Stimulated activated CD4-positive, alpha-beta T cell treated with anti-CD3 and anti-CD28 coated beads, Interleukin-4, amount 100 ng/mL, for 24 hours (primary cell): ENCODE measurements at places on chromosomes 5 and 9.

DNA sequence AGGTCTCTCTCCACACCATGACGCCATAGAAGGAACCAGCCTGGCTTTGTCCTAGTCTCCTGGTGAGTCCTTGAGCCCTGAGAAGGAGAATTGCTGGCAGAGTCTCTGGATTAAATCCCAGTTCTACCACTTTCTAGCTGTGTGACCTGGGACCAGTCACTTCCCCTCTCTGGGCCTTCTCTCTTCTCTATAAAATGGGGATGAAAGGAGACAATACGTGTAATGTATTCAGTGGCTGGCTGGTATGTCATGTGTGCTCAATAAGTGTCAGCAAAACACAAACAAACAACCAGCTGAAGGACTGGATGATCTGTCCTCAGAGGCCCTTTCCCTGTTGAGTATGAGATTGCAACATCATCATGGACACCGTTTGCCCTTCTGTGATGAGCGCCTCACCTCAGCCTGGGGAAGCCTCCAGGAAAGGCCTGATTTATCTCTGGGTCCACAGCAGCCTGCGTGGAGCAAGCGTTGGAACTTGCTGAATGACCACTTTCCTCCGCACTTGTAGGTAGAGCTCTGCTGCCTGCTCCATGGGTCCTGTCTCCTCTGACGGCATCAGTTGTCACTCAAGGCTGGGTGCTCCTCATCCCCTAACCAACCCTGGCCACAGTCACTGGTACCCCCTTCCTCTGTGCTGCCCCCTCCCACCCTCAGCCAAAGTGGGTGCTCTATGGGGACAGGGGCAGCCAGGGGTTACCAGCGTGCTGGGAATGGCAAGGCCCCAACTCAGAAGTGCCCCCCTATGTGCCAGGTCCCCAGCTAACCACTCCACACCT lies 3.6 kb upstream of the NR5A1 start:
- no peak for DNase-seq

DNA sequence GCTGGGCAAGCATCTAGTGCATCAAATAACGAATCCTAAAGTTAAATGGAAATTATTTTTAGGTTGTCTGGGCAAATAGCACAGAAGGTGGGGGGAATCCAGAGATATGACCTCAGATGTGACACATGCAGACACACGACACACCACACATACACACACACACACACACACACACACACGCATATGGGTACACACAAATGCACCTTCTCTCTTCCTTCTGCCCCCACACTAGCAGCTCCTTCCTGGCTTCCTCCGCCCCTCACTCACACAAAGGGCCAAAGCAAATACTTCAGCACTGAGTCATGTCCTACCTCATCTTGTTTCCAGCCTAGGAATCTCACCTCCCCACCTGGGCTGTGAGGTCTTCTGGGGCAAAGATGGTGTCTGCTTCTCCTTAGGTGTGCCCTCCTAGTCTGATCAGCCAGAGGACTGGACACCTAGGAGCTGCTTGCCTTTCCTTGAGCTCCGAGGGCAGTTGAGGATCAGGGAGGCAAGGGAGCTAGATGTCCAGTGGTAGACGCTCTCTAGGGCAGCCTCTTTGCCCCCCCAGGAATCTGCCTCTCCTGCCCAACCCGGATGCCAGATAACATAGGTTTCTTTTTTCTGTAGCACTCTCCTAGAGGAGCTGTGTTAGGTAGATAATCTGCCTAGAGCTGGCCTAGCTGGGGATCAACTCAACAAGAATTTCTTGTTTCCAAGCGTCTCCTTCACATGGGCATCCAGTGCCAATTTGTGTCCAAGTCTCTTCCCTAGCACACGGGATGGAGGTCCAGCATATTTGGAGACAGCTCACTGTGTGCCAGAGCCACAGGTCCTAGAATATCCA lies 14.3 kb upstream of the JADE2 start:
- peak; percentile 78 for DNase-seq

- no peak for DNase-seq
Measured at GRCh38 chr5:14102666-14103065, 40.5 kb upstream of the TRIO start.

GRCh38 chr9:120538339-120538738 lies 41.6 kb downstream of the CDK5RAP2 start:
- DNase-seq: no peak

GRCh38 chr5:10017786-10018185 lies 231.9 kb downstream of the ATPSCKMT start:
- DNase-seq: no peak

- DNase-seq: no peak
Measured at GRCh38 chr5:107671742-107672210, 1.0 kb upstream of the EFNA5 start.

DNA sequence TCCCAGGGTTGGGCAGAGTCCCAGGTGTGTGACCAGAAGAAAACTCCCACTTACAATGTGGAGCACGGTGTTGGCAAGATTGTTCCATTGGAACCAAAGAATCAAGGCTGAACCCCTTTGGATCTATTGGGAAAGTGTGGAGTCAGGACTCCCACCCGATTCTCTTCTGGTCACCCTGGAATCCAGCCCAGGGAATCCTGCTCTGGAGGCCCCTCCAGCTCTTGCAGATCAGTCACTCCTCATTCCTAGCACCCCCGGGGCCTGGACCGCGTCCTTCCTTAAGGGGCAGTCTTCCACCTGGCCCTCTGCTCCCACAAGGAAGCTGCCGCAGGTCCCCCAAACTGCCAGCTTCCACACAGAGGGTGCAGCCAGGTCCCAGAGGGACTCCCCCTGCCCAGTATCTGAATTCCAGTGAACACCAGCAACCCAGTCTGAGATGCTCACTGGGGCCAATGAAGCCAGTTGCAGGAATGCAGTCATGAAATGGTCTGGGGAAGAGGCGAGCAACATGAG lies 170.1 kb downstream of the GADD45G start:
- DNase-seq: no peak

GRCh38 chr5:135491552-135492318 lies 39.6 kb upstream of the TIFAB start:
- no peak for DNase-seq

- DNase-seq: no peak
Measured at GRCh38 chr5:35482167-35482755, 135.4 kb upstream of the SPEF2 start.

DNA sequence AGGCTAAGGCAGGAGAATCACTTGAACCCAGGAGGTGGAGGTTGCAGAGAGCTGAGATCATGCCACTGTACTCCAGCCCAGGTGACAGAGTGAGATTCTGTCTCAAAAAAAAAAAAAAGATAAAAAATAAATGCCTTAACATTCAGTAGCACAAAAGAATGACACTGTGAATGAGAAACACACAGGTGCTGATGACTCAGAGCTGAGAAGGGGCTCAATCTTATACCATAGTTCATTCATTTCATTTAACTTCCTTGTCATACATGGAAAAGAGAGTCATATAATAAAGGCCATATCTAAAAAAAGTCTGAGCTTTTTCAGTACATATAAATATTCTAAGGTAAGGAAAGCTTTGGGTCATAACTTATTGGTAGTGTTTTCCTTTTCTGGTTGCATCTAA lies 40.6 kb downstream of the WWC1 start:
- DNase-seq: no peak

GRCh38 chr5:154395407-154396106 lies 50.2 kb upstream of the SAP30L start:
- no peak for DNase-seq

DNA sequence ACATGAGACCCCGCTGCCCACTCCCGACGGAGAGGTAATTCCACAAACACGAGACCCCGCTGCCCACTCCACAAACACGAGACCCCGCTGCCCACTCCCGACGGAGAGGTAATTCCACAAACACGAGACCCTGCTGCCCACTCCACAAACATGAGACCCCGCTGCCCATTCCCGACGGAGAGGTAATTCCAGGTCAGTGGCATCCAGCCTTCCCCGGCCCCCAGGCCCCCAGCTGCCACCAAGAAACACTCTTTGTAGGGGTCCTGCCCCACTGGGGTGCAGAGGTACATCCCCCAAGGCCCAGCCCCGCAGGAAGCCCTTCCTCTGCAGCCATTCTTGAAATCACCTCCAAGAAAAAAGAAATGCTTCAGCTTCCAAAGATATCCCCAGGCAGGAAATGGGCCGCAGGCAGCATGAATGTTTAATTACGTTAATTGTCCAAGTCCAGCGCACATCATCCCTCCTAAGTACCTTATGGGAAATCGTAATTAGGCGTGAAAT lies 115.9 kb downstream of the ADAMTS2 start:
- no peak for DNase-seq

GRCh38 chr5:97752871-97753270 lies 569.8 kb upstream of the RIOK2 start:
- DNase-seq: no peak

DNA sequence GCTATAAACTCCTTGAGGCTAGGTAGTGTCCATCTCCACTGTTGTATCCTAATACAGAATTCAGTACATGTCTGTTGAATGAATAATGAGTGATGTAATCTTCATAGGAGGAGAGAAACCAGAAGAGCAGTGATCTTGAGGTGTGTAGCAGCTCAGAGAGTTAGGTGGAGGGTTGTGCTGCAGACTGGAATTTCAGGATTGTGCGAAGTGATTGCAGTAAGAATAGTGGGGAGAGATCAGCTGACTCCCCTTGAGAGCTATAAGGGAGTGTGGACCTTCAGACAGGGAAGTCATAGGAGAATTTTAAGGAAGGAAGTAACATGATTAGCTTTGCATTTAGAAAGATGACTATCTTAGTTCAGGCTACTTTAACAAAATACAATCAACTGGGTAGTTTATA lies 4.4 kb downstream of the SNX24 start:
- DNase-seq: no peak

DNA sequence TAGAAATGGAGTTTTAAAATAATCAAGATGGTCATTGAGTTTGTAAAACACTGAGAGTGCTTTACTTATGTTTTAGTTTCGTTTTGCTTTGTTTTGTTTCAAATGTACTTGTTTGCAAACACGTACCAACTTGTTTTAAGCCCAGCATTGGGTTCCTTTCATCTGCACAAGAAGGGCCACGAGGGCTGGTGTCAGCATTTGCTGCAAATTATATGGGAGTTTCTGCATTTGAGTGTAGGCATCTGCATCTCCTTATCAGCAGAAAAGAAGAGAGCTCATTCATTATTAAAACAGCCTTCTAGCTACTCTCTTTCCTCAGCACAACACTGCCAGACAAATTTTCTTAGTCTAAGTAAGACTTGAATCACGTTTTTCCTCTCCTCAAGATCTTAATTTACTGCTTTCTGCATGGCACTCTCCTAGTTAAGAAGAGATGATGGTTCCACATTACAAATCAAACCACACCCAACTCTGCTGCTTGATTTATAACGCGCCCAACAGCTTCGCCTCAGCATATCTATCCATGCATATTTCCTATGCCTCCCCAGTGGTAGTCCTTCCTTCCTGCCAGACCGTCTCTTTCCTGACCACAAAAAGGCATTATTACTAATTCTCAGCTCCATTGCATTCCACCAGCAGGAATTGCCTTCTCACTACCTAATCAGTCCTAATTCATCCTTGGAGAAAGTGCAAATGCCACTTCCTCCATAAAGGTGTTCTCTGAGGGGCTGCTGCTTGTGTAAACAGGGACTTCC lies 95.2 kb upstream of the CAST start:
- no peak for DNase-seq

GRCh38 chr5:172637110-172637580 lies 3.9 kb upstream of the NEURL1B start:
- DNase-seq: no peak

DNA sequence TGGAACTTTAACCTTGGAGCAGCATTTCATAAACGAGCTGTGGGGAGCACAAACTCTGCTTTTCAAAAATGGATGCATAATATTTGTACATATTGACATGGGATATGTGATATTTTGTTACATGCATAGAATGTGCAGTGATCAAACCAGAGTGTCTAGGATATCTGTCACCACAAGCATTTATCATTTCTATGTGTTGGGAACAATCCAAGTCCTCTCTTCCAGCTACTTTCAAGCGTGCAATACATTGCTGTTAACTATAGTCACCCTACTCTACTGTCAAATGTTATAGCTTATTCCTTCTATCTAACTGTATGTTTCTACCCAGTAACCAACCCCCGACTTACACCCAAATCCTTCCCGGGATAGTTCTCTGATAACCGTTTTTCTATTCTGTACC lies 15.0 kb upstream of the C5orf58 start:
- no peak for DNase-seq

- DNase-seq: no peak
Measured at GRCh38 chr5:77936365-77936693, 160.2 kb upstream of the TBCA start.

DNA sequence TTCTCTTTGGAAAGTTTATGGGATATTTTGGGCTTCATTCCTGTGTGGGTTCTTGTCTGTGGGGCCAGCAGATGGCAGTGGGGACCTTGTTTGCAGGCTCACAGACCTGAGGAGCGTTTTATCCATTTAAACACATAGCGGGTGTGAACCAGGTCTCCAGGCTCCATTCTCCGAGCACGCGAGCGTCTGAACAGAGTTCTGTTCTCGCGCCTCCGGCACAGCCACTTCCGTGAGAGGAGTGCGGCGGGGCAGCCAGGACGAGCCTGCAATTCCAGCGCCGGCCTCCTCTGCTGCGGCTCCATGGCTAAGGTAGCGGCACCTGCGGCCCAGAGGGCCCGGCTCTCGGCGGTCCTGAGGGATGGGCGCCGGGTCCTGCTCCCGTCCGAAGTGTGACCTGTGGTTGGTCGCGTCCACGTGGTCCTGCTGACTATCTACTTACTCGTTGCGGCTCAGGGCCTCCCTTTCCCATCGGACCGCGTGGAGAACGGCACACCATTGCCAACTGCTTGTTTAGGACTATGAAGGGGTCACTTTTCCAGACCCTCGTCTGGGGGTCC lies 7.3 kb downstream of the NRARP start:
- DNase-seq: no peak

GRCh38 chr9:27468462-27469110 lies 55.5 kb upstream of the IFNK start:
- no peak for DNase-seq

- DNase-seq: no peak
Measured at GRCh38 chr5:159593518-159594073, 263.3 kb upstream of the IL12B start.
